ENCODE measurements at places on chromosomes 13 and 19.

DNA sequence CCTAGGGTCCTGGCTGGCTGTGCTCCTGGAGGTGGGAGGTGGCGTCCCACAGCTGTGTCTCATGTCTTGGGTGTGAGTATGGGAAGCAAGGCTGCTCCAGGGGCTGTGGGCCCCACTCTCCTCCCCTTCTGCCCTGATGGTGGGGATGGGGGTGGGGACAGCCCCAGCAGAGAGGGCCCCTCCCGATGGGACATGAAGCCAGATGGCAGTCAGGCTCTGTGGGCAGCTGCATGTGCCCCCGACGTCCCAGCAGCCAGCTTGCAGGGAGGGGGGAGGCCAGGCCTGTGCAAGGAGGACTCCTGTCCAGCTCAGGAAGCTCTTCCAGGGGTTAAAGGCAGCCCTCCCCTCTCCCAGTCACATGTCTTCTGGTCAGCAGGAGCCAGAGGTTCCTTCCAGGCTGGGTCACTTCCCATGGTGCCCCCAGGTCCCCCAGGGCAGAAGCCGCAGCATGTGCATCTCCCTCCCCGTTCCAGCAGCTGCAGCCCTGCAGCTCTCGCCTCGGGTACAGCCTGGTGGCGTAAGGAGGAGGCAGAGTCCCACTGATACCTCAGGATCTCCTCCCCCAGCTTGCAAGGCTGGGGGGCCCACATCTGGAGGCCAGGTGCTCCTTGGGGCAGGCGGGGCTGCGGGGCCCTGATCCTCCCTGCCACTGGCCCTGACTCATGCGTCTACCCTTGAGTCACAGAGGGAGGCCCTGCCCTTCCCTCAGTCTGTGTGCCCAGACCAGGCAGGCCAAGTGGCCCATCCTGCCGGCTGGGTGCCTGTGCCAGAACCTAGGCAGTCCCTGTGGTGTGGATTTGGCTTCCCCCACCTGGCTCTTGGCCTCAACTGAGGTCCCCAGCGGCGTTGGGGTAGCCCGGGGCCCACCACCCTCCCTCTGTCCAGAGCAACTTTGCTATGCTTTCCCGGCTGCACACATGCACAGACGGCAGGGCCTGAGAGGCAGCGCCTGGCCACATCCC is 13.0 kb downstream of the YIPF2 start:
- DNase-seq = no peak

DNA sequence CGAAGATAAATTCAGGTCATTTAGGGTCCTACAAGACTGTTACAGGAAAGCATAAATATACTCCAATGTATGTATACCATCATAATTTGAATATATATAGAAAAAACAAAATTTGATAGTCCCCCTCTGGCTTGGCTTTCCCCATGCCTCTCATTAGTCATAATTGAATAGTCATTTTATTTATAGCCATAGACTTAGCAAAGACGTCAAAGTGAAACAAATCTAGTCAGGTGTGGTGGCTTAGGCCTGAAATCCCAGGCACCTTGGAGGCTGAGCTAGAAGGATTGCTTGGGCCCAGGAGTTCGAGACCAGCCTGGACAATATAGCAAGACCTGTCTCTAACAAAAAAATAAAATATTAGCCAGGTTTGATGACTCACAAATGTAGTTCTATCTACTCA is 141.1 kb downstream of the TNFRSF19 start:
- DNase-seq = no peak

GRCh38 chr13:43316946-43317353 is 293.6 kb downstream of the DNAJC15 start:
- no peak for DNase-seq

- DNase-seq = no peak
Observed at GRCh38 chr19:6521718-6522646, 8.8 kb upstream of the TNFSF9 start.

- no peak for DNase-seq
Observed at GRCh38 chr19:44602081-44602480, 11.3 kb upstream of the IGSF23 start.

DNA sequence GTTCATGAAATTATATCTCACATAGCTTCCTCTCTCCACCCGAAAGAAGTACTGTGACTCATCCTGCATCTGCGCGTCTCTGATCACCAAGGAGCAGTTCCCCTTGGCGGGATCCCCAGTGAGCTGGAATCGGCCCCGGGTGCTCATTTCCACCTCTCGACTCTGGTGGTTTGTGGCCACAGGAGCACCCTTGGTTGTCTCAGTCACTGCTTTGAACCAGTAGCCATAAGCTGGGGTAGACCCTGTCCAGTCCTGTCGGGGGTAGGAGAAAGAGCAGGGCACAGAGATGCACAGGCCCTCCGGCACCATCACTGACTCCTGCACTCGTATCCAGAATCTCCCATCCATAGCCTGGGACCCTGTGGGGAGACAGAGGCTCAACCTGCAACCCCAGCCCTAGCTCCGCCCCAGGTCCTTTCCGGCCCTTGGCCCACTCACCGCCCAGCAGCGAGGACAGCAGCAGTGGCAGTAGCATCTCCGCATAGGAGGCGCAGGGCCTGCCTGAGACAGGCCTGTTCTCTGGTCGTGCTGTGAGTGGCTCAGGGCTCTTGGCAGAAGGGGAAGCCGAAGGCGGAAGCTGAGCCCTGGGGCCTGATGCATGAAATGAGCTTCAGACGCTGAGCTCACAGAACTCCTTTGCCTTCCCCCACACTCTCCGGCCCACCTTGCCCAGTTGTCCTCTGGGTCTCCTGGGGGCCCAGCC is at the start of gene SIGLEC10:
Gene SIGLEC10, minus strand, starts transcription at position 536 of the 703 bp plus-strand sequence. Its CDS starts 61 bp downstream, at position 475.
- no peak for DNase-seq

Data from activated CD4-positive, CD25-positive, alpha-beta regulatory T cell (primary cell).